ENCODE measurements at places on chromosomes 5 and 9. TPM values are rescaled to one million over a fixed set of nuclear protein-coding genes. Genes with fewer than 3 reads are reported as not detected.

- peak; percentile 86 for DNase-seq
Observed at GRCh38 chr5:32076699-32077695, 97.1 kb downstream of the GOLPH3 start.

- no peak for DNase-seq
Observed at GRCh38 chr5:38883842-38884241, 38.0 kb downstream of the OSMR start.

STPG3 gene
- total RNA-seq = not detected

RNF38 gene
- 39.6 TPM for total RNA-seq

ARHGAP26 gene
- 5.6 TPM for total RNA-seq

GRCh38 chr5:134464988-134465815, 53.5 kb upstream of the CDKN2AIPNL start:
- DNase-seq = no peak

DNA sequence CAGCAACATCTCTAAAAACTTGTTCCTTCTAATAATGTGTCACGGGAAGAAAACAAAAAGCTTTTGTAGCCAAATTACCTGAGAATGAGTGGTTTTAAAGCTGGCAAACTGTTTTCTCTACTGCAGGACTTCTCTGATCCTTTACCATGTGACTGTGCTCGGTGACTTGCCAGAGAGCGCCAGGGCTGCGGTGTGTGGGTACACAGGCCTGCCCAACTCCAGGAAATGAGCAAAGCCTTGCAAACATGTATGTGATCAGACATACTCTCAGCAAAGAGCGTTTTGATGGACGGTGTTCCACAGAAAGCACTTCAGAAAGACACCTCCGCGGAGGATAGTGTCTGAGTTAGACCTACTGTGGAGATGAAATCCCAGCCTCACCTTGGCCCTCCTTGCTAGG, 157.3 kb downstream of the SPOCK1 start:
- DNase-seq = no peak

GPR151 gene
- total RNA-seq = not detected

GRCh38 chr9:136372561-136373299, 739 bp downstream of the CARD9 start:
- DNase-seq = peak; percentile 54

- no peak for DNase-seq
Observed at GRCh38 chr9:2248768-2249265, 233.7 kb downstream of the SMARCA2 start.

GRCh38 chr9:91898451-91899218, 51.4 kb downstream of the ROR2 start:
- DNase-seq = peak; percentile 8

DNA sequence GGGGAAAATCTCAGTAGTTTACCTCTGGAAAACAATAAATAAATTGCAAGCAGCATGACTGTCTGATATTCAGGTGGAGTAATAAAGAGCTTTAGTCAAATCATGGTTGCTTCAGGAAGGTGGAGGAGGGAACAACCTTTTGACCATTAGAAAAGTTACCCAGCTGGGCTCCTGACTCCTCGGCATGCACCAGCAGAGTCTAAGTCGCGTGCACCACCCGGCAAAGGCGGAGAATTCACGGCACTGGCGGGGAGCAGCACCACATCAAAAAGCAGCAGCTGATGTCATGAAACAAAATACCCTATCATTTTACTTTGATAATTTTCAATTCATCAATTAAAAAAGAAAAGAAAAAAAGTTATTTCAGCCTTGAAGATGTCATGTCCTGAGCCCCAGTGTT, 34.6 kb downstream of the EBF1 start:
- no peak for DNase-seq

GRCh38 chr5:103774721-103775120, 212.1 kb upstream of the NUDT12 start:
- peak; percentile 61 for DNase-seq

PCDHB12 gene
- total RNA-seq = 0.87 TPM

- no peak for DNase-seq
Observed at GRCh38 chr5:139248826-139249453, 44.6 kb upstream of the MATR3 start.

PLAC8L1 gene
- total RNA-seq = 2.7 TPM

DNA sequence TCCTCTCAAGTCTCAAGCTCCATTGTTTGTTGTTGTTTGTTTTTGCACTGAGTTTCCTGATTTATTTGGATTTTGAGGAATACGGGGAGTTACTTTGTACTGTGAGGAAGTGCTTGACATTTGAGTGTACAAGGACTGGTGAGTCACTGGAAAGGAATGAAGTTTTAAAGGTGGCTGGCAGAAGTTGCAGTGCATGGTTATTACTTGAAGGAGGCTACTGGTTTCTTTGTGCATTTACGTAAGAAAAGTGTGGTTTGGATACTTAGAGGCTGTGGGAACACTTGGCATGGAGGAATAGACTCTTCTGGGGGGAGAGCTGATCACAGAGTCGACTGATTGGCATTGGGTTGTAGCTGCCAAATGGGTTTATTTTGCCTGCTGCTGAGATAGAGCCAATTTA, 919.0 kb downstream of the TAF11L14 start:
- DNase-seq = peak; percentile 78

PLCXD3 gene
- 0.55 TPM for total RNA-seq

SLC6A18 gene
- not detected for total RNA-seq

DNA sequence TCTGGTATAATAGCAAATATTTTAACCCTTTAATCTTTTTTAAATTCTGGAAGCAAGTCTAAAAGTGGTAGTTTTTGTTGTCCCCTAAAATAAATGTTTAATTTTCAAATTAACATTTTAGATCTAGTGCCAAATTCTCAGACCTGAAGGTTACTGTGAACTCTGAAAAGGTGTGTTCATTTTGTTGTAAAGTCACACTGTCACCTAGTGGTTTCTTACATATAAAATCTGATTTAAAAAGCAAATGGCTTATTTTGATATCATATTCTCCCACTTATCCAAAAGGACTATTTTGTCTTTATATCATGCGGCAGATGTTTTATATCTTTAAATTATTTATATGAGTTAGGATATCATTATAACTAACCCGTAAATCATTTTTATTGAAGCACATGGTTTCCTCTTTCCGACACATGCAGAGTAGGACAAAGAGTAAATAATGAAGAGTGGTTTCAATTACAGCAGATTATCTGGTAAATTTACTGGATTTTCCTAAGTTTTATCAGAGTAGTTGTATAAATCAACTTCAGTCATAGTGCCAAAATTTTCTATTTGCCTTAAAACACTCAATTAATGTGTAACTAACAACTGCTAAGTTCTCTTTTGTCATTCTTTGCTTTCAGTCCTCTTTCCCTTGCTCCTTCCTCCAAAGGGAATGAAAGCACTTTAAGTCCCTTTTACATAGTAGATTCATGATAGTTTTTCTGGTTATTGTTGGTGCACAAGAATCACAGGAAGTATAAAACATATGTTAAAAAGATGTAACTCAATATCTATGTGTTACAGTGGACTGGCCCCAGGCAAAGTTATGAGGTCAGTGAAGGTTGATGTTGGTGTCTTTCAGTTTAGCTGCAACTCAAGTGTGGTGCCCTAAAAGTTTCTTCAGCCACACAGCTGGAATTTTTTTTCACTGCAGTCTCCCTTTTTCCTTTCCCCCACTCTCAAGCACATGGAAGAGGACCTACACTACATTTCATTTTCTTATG, 189.6 kb downstream of the COX7C start:
- no peak for DNase-seq

DNA sequence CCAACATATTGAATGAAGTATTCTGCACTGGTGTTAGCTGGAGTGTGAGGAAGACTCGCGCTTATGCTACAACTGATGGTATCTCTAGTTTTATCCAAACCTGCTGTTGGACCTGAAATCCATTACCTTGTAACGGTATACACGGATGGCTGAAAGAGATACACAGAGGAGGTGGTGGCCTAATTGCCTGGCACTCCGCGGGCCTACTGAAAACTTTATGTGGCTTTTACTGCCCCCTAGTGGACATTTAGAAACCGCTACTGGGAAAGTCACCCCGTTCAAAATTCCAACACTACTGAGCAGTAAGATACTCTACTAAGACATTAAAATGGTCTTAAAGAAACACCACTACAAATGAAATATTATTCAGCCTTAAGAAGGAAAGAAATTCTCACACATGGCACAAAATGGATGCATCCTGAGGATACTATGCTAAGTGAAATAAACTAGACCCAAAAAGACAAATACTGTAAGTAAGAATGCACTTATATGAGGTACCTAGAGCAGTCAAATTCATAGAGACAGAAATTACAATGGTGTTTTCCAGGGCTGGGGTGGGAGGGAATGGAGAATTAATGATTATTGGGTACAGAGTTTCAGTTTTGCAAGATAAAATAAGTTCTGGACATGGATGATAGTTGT, 100.4 kb downstream of the TTLL11 start:
- DNase-seq = peak; percentile 45

CRB2 gene
- total RNA-seq = 2.4 TPM

- no peak for DNase-seq
Observed at GRCh38 chr9:97430316-97431043, 18.6 kb downstream of the TDRD7 start.

NR5A1 gene
- 0.26 TPM for total RNA-seq
